ENCODE measurements at places on chromosomes 11 and 22.

DNA sequence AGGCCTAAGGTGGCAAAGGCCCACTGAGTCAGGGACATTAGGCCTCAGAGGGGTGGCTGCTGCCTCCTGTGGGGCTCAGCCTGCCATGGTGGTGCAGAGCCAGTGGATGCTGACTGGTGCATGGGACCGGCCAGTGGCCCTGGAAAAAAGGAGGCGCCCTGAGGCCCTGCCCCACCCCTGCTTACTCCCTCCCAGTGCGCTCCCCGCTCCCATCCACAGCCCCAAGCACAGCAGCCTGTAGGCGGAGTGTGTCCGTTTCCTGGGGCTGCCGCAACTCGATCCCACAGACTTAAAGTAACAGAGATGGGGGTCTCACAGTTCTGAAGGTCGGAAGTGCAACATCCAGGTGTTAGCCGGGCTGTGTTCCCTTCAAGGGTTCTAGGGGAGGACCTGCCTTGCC is 38.4 kb upstream of the FADD start:
- DNase-seq = no peak

GRCh38 chr11:86116386-86116726 is 47.5 kb upstream of the PICALM start:
- no peak for DNase-seq

- no peak for DNase-seq
These were observed 2.1 kb downstream of the HBB start for GRCh38 chr11:5224538-5225479.

DNA sequence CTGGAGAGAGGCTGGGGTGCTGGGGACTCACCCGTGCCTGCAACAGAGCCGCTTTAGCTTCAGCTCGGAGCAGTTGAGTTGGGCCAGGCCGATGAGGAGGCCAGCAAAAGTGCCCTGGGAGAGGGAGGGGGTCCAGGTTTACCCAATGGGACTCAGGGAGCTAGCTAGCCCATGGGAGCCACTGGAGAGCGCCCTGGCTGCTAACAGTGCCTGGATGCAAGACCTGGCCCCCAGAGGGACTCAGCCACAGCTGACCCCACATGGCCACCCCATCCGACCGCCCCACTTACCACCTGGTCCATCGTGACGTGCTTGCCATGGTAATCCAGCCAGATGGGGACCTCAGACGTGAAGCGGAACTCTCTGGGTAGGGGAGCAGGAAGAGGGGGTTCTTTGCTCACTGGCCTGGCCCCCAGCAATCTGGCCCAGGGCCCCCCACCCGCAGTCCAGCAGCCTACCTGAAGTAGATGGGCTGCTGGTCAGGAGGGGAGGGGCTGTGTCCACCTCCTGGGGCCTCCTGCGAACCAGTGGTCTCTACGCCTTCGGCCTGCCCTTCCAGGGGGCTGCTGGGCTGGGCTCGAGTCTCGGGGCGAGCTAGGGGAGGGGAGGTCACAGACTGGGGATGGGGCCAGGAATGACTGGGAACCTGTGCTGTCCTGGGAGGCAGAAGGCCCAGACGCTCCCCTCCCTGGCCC is 19.1 kb upstream of the EHD1 start:
- no peak for DNase-seq

GRCh38 chr11:114311946-114312345 is 15.7 kb downstream of the NNMT start:
- DNase-seq = no peak

GRCh38 chr11:121570453-121570852 is 117.7 kb upstream of the SORL1-AS1 start:
- DNase-seq = no peak

DNA sequence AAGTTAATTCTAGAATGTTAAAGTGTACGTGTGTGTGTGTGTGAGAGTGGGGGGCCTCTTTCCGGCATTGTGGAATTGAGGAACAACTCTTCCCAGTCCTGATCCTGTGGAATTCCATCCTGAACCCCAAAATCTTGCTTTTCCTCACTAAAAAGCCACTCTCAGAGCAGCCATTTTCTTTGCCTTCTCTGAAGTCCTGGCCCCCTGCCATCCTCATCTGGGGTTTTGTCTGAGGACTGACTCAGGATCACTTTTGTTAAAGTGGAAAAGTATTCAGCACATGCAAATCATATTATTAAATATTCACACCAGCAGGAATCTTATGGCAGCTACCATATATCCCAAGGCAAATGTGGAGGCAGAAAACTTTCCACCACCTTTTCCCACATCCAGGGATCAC is 3.8 kb downstream of the SCN4B start:
- no peak for DNase-seq

GRCh38 chr22:43478621-43479300 is 66.9 kb downstream of the MPPED1 start:
- DNase-seq = no peak

DNA sequence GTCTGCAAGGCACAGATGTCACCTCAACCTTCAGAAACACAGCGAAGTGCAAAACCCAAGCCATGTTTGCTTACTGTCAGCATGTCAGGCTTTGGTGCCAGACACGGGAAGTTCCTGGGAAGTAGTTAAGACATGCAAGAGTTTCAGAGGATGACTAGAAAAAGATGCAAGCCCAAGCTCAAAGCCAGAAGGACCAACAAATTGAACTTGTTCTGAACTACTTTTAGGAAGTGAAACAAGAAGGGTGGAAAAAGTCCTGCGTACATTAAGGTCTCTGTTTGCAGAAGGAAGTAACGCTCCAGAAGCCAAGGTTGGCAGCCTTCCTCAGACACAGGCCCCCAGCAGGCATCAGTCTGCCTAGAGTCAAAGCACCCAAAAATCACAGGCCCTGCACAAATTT is 2.6 kb downstream of the AP1B1 start:
- DNase-seq = no peak

GRCh38 chr22:32063701-32064100 is 20.6 kb downstream of the SLC5A1 start:
- no peak for DNase-seq

DNA sequence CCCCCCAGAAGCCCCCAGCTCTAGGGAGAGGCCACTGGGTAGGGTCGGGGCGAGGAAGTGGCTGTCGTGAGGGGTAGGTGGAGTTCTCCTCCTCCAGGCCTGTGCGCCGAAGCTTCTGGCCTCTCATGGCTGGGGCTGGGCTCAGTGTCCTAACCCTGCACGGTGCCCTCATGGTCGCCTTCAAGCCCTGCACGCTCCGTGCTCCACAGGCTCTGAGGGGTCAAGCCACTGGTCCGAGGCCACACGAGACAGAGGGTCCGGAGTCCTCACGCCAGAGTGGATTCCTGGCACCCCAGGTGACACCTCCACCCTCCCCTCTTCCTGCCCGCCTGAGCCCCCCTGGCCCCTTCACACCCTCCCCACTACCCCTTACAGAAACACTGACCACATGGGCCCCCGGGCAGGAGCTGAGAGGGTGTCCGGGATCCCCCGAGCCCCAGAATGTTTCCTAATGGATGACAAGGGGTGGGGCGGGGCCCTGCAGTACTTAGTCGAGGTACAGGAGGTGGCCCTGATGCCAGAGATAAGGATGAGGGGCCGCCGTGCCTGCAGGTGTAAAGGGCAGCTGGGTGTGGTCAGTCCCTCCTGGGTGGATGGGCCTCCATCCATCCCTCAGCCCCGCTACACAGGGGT is 997 bp upstream of the CDHR5 start:
- DNase-seq = no peak

DNA sequence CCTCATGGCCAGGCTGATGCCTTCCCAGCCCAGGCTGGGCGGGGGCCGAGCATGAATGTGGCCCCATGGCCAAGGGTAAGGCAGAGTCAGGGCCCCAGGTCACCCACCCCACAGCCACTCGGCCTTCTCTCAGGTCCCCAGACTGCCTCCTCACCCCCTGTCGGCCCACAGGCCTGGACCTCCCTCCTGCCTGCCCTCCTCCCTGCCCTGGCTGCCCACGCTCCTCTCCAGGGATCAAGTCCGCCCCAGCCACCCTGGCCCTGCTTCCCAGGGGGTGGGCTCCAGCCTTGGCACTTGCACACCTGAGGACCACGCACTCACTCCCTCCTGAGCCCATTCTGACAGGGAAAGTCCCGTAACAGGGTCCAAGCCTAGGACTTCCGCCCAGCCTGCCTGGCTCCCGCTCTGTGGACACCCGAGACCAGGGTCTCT is 37.8 kb upstream of the TH start:
- DNase-seq = no peak

DNA sequence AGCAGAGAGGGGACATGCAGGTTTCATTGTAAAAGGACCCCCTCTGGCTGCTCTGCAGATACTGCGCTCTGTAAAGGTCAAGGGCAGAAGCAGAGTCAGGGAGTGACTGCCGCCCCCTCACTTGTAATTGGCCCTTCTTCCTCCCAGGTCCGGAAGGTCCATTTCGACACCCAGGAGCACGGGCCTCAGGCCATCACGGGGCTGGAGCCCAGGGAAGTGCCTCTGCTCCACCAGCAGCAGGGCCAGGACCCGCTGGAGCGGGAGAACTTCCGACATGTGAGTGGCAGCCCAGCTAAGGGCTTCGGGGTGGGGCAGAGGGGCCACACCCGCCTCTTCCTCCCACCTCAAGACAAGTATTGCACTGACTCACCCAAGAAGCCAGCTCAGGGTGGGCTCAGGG is 24.0 kb upstream of the LRRC10B start:
- no peak for DNase-seq

GRCh38 chr22:17269607-17270261 is 50.5 kb upstream of the ADA2 start:
- no peak for DNase-seq

DNA sequence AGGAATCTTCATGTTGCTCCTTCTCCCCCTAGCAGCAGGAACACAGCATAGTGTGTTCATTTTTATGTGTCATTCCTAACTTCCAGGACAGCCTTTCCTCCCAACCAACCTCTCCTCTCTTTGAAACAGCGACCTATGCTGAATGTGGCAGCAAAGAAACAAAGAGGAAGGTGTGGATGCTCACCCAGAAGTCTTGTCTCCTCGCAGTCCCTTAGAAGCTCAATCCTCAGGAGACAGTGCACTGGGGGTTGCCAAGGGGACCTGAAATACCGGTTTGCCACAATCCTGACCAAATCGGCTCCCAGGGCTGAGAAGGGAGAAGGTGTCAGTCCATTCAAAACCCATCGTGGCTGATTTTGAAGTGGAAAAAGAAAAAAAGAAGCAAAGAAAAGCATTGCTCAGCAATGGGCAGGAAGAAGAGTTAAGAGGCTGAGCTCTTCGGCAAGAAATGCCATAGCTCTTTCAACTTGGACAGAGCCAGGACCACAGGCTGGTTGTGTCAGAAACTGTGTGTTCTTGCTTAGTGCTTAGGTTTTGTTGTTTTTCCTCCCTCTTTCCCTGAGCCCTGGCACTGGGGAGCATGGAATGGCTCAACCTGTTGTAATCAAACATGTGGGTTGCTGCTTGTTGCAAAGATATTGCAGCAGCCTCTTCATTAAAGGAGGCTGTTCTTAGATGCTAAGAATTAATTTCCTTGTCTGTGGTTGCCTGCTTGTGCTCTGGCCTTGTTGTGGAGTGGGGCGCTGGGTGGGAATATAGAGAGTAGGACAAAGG is 30.4 kb upstream of the TENM4 start:
- no peak for DNase-seq

GRCh38 chr11:104339380-104339831 is 175.5 kb upstream of the PDGFD start:
- no peak for DNase-seq

DNA sequence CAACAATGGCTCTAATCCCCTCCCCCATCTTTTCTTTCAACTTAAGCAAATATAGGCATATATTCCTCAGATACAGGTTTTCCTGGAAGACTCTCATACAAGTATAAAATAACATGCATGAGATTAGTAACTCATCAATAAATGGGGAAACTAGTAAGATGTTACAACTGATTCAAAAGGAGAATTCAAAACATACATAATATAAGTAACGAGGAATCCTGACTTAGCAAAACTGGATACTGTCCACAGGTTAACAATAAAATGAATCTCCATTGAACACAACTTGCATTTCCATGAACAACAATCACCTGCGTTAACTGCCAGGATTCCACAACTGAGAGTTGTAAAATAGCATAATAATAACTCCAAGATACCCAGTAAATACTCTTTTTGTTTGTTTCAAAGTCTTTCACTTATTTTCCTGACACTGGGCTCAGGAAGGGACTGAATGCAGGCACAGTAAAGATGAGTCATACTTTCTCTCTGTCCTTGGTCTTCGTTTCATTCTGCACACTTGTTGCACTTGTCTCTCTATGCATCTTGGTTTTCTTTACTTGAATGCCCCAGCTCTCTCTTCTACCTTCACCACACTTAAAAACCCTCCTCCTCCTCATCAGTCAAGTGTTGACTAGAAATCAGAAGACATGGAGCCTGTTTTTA is 8.1 kb downstream of the APIP start:
- DNase-seq = no peak

DNA sequence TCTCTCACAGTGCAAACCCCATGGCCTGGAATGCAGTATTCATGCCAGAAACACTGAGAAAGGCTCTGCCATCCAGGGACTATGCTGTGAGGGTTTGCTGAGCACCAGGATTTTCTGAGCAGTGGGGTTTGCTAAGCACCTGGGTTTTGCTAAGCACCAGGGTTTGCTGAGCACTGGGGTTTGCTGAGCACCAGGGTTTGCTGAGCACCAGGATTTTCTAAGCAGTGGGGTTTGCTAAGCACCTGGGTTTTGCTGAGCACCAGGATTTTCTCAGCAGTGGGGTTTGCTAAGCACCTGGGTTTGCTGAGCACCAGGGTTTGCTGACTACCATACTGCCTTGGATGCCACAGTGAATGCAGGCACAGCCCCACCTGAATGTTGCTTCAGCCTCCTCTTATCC is 48.3 kb upstream of the SMIM38 start:
- no peak for DNase-seq

DNA sequence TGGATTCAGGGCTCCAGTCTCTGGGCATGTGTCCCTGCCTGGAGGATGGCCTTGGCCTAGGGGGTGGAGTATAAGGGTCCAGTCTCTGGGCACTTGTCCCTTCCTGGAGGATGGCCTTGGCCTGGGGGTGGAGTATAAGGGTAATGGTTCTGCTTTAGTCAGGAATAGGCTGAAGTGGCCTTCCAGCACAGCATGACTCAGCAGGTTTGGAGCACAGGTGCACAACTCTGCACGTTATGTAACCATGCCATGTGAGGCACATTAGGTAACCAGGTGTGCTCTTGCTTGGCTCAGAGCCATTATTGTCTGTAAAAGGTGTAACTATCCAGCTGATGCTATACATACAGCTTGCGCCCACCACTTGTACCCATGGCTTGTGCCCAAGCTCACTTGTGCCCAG is 48.4 kb upstream of the POLD3 start:
- DNase-seq = no peak

GRCh38 chr22:32066820-32067219 is 23.8 kb downstream of the SLC5A1 start:
- no peak for DNase-seq

DNA sequence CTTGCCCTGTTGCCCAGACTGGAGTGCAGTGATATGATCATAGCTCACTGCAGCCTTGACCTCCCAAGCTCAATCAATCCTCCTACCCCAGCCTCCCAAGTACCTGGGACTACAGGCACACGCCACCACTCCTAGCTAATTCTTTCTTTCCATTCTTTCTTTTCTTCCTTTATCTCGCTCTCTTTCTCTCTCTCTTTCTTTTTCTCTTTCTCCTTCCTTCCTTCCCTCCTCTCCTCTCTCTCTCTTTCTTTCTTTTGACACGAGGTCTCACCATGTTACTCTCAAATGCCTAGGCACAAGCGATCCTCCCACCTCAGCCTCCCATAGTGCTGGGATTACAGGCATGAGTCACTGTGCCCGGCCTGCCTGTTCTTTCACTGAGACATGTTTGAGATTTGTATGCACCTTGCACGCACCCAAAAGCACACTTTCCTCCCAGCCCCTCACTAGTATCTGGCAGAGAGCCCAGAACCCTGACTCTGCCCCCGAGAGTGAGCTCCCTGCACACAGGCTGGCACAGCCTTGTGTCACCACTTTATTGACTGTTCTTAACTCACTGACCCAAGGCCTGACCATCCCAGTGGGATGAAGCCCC is 56.8 kb downstream of the CD6 start:
- no peak for DNase-seq

All from right lung (tissue), 10 donors.